ENCODE measurements at places on chromosomes 4 and X.

DNA sequence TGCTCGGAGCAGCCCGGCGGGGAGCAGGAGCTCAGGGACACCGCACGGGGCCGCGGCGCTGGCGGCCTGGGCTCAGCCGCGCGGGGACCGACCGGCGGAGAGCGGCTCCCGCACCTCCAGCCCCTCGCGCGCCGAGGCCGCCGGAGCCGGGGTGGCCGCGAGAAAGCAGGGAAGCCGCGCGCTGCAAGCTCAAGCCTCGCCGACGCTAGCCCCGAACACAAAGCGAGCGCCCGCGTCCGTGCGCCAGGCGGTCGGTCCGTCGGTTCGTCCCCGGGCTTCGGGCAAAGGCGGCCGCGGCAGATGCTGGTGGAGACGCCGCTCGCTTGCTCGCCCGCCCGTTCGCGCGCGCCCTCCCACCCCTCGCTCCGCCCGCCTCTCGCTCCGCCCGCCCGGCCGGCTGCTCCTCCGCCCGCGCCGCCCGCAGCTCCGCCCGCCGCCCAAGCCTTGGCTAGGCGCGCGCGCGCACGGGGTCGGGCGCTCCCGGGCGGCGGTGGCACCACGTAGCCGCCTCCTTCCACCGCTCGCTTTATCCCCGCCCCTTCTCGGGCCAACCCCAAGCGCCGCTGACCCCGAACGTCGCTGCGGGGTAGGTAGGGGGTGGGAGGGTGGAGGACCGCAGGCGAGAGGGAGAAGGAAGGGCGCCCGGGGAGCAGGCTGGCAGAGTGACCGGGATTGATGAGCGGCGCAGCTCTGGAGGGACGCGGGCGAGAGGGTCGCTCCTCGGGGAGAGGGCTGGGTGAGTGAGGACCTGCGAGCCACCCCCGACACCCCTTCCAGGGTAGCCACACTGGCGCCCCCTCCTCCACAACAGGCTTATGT is at the start of gene TSPAN5:
Gene TSPAN5 (minus strand): TSS at position 325 of the 819 bp plus-strand sequence.
- DNase-seq, result peak; percentile 63

DNA sequence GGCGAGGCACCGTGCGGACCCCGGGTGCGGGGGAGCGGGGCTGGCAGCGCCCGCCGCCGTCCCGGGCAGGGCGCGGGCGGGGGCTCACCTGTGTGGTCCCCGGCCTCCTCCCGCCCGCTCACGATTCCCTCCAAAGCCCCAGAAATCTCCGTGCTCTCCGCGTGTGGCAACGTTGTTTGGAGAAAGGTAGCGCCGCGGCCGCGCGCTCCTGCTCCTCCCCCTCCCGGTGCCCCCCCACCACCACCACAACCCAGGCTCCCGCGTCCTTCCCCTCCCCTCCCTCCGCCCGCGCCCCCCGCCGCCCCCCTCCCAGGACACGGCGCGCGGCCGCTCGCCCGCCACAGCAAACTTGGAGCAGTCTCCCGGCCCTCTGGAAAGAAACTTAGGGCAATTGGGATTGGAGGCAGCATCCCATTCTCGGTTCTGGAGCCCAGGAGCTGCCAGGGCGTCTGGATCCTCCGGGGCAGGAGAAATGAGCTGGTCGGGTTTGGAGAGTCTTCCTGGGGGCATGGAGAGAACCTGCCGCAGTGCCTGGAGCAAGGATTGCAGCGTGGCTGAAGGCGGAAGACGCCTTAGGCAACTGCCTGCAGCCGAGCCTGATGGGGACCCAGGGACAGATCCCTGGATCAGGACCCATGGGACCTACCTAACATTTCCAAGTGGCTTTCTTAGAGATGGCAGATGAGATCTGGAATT is 855 bp downstream of the KLF3 start:
- DNase-seq, result no peak

GRCh38 chr4:53009824-53010223 is 147.7 kb downstream of the RASL11B start:
- no peak for DNase-seq

GRCh38 chr4:73224886-73225285 is 33.7 kb downstream of the ANKRD17 start:
- no peak for DNase-seq

GRCh38 chrX:107826238-107827029 is 768 bp downstream of the MID2 start:
- DNase-seq, result no peak

DNA sequence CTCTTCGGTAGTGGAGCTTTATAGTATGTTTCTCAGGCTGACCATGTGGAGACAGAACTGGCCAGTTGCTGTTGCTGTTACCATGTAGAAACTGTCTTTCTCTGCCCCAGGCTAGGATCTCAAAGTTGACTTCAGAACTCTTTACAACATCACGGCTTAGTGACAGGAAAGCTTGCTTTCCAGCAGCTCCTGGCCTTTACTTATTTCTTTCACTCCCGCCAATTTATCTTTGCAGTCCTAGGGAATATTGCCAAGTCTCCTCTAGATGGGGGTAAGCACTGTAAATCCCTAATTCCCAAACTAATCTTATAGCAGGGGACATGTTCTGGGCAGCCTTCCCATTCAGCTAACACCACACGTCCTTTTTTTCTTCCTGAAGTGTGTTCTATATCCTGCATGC is 631.6 kb downstream of the SPRY1 start:
- DNase-seq, result no peak

- no peak for DNase-seq
These were observed 146.0 kb downstream of the PJA1 start for GRCh38 chrX:69019073-69019890.

- no peak for DNase-seq
These were observed 10.2 kb downstream of the CRLF2 start for GRCh38 chrX:1202251-1202650.

- no peak for DNase-seq
These were observed 27.4 kb upstream of the HPGD start for GRCh38 chr4:174549721-174550120.

DNA sequence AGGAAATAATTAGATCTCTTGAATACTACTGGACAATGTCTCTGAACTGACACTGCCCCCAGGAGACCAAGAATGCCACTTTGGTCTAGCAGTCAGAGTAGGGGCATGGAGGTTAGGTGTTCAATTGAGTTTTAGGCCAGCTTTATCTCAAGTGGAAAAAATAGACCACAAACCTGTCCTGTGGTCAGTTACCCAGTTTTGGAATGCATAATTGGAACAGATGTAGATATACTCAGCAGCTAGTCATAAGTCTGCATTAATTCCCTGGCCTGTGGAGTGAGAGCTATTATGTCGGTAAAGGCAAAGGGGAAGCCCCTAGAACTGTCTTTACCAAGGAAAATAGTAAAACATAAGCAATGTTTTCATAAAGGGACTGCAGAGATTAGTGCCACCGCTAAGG is 587.7 kb downstream of the GLUD2 start:
- DNase-seq, result no peak

GRCh38 chr4:126541820-126542219 is 1090.9 kb upstream of the INTU start:
- no peak for DNase-seq

DNA sequence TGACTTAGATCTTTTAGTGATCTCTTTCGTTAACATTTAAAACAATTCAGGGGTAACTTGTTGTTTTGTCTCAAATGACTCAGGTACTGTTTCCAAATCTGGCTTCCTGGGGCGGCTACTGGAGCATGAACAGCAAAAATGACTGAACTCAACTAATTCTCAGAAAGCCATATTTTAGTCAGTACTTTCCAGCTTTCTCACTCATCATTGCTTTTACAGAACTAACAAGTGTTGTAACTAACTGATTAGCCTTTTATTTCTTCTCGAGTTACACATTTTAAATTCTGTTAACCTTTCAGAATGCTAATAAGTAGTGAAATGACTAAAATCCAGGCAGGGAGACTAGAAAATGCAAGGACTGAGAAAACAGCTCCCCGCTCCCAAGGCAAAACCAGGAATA is 55.3 kb downstream of the JADE3 start:
- DNase-seq, result no peak

GRCh38 chrX:154607370-154607769 is 11.7 kb downstream of the CTAG1B start:
- no peak for DNase-seq

- no peak for DNase-seq
These were observed 192.8 kb downstream of the CCNG2 start for GRCh38 chr4:77349796-77350195.

GRCh38 chr4:111011458-111011857 is 388.6 kb upstream of the PITX2 start:
- DNase-seq, result no peak

DNA sequence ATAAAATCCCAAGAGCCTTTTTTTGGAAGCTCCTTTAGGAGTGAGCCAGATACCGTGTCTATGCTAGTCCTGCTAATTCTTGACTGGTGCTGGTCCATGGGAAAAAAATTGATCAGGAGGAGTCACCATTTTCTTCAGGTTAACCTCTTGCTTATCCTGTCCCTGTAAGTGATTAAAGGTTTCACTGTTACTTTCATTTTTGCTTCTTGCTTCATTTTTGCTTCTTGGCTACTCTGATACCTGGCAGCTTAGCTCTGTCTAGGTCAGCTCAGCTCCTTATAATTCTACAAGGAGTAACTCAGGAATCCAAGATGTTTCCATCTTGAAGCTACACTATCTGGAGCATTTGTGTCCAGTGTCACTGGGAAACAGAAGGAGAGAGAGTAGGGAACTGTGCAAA is 45.7 kb downstream of the AFM start:
- no peak for DNase-seq

DNA sequence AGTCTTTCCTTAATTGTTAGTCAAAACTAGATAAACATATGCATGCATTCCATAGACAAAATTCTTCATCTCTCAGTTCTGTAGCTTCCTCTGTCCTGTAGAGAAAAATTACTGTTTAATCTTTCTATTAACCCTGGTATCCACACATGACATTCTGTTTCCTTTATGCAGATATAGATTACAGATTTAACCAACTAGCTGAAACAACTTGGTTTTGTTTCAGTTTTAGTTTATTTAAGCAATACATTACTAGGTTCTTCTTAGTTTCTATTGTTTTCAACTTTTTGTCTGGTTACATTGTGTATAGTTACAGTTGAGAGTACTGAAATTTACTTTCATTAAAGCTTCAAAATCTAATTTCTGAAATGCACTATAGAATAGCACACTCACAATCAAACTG is 933.9 kb upstream of the EPHA5 start:
- no peak for DNase-seq

DNA sequence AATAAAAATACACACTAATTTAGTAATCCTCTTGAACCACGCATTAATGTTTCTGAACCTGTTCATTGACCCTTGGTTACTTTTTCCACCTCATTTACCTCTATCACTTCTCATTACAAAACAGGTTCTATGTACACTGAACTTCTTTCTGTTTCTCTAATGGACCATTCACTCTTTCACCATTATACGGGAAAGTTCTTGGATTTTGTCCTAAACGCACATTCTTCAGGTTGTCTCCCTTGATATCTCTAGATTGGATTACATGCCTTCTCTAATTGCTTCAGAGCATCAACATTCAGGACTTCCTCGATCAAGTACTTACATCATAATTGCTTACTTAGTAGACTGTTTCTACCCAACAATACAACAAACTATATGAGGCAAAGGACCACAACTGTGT is 359.4 kb upstream of the FSTL5 start:
- no peak for DNase-seq

- DNase-seq, result no peak
These were observed 326.7 kb downstream of the STK32B start for GRCh38 chr4:5378002-5378401.

GRCh38 chrX:131901546-131901945 is 121.6 kb upstream of the STK26 start:
- no peak for DNase-seq

DNA sequence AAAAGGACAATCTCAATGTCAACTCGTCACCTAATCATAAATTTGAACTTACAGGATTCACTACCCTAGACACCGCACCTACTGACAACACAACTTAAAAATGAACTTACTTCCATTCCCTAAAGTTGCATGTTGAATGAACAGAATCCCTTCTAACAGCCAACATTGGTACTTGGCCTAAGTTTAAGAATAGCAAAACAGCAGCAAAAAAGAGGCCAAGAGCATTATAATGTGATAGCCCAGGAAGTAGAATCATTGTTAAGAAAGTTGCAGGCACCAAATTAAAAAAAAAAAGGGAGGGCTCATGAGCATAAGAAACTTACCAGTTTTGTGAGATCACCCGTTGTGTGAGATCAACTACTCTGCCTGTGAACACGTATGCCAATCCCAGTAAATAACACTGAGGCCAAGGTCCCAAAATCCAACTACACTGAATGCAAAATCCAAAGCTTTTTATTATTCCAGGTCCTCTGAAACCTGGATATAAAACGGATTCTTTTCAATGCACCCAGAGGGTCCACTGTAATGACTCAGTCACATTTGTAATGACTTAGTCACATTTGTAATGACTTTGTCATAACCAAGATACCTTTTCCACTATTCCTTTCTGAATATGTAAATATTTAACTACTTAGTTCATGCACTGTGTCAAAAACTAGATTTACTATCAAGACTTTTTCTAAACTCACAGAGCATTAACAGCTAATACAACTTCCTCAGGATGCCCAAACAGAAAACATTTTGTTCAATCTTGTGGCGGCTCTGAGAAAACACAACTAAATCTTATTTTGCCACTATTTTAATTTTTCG is 6.8 kb downstream of the HNRNPDL start:
- no peak for DNase-seq

All from stimulated activated CD8-positive, alpha-beta memory T cell treated with anti-CD3 and anti-CD28 coated beads, Interleukin-15, amount 100 ng/mL, for 24 hours (primary cell).